ENCODE measurements at places on chromosomes 2 and 18.

DNA sequence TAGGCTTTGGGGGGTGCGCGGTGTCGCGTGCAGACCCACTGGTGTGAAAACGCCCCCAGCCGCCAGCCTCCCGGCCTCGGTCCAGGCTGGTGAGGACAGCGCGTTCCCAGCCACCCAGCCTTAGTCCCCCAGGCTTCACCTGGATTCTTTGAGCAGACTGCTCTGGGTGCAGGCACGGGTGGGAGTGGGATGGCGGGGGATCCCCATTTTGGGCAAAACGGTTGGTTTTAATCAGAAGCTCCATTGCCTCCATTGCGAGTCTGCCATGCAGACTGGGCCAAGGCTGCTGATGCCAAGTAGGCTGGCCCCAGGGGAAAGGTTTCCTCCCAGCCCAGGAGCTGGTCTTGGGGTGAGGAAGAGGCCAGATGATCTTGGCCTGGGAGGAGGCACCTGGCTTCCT is 445 bp downstream of the MLPH start:
- no peak for DNase-seq

DNA sequence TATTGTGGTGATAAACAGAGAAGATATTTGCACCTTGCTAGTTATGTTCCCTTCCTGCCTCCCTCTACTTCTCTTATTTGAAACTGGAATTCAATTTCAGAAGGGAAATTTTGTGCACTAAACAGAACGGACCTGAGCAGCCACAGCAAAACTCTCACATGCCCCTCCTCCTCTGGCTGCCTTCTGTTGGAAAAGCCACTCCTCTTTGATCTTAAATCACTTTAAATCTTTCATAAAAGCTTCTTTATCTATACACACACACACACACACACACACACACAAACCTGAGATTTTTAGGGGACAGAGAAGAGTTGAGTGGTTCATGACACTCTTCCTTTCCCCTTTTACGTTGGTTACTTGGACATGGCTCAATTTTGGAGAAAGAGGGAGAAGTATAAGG is 5.6 kb downstream of the TBR1 start:
- no peak for DNase-seq

DNA sequence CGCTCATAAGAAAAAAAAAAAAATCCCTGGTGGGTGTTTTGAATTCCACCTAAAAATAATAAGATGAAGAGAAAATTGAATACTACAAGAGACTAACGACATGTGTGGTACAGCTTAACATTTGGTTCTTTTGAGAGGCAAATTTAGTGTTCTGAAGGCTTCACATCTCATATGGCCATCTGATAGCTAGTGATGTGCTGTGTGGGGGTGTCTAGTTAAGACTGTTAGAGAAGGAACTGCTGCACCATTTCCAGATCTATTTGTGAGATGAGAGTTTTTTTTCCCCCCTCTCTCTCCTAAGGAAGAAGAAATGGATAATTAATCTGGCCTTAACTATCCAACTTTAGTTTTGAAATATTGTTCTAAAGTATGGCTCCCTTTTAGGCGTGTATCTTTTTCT is 321.6 kb downstream of the SLC4A3 start:
- no peak for DNase-seq

DNA sequence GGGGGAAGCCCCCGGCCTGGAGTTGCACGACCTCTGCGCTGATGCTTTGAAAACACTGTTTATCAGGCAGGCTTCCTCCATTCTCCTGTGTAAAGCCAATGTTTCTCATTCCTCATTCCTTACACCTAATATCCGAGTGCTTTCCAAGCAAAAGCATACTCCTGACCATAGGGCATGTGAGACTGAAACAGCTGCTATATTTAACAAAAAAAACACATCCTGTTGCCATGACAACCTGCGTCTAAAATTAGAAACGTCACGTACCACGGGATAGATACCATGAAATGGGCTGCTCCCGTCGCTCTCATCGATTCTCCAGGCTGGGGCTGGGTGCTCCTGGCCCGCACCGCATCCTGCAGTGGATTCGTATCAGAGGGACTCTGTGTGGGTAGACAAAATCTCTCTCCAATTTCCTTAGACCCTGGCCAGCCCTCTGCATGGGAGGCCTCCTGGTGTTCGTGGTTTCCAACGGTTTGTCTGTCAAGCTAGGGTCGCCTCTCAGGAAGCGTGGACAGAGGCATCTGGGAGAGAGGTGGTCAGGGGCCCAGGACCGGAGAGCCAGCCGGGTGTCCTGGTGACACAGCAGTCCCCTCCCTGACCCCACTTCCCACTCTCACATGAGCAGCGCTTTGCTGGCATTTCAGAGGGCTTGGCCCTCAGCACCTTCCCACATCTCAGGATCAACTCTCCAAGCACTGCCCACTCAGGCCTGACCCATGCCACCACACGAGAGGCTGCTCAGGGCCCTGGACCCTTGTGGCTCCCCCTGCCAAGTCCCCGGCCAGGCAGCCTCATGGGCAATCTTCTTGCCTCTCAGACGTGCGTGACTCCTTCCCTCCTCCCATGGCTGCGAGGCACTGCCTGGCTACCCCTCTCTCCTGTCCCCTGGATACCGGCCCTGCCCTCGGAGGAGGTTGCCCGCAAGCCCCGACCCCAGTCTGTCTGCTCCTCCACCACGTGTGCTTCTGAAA is 268.1 kb downstream of the NDUFA10 start:
- peak; percentile 74 for DNase-seq

- DNase-seq, result no peak
These were observed 4.2 kb downstream of the STAMBP start for GRCh38 chr2:73832930-73833329.

Data from forelimb muscle (tissue), 1 donor.